DMS53 (cell line): ENCODE measurements at places on chromosomes 12 and 14.

DNA sequence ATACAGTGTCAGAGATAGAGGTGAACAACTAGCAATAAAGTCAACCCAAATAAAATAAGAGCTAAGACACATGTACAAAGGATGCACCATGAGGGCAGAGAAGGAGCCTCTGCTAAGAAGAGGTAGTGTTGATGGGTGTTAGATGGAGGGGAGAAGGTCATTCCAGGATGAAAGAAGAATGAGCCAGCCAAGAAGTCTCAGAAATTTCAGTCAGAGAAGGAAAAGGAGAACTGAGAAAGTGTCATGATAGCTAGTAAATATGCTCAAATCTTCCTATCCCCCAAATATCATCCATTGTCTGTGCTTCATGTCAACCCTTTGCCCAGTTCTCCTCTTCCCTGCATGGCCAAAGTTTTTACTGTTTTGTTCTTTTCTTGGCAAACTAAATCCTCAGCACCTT lies 225.2 kb upstream of the BTG1 start:
- DNase-seq: no peak

- no peak for DNase-seq
Measured at GRCh38 chr12:76106631-76107030, 22.1 kb upstream of the NAP1L1 start.

- no peak for DNase-seq
Measured at GRCh38 chr12:55845785-55846496, 3.2 kb upstream of the MMP19 start.

DNA sequence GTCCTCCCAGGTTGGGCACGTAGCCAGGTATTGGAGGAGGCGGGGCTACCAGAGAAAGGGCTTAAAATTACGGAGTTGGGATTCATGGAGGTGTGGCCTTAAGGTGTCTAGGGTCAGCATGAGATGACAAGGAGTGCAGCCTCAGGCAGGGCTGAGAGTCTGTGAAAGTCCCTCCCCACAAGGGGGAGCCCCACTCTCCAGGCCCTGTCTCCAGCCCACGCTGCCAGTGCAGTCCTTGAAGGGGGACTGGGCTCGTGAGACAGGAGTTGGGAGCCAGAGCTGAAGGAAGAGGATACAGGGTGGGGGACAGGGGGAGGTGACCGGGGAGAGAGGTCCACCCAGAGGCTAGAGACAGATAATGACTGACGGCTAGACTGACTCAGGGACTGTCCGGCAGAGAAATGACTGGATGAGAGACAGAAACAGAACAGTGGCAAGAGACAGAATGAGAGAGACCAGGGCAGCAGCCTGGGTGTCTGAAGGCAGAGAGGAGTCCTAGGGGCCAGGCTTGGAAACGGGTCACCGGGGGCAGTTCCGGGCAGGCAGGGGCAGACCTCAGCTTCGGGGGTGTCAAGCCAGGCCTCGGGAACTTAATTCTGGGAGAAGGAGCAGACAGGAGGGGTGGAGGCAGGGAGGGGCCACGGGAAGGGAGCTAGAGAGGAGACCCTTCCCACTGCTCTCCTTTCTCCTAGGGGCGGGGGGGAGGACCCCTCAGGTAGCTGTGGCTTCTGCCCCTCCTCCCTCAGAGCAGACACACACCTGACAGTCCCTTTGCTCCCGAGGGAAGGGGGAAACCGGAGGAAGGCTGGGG lies 970 bp downstream of the CDH24 start:
- no peak for DNase-seq

GRCh38 chr14:68239988-68240771 lies 420.6 kb downstream of the RAD51B start:
- peak; percentile 8 for DNase-seq

DNA sequence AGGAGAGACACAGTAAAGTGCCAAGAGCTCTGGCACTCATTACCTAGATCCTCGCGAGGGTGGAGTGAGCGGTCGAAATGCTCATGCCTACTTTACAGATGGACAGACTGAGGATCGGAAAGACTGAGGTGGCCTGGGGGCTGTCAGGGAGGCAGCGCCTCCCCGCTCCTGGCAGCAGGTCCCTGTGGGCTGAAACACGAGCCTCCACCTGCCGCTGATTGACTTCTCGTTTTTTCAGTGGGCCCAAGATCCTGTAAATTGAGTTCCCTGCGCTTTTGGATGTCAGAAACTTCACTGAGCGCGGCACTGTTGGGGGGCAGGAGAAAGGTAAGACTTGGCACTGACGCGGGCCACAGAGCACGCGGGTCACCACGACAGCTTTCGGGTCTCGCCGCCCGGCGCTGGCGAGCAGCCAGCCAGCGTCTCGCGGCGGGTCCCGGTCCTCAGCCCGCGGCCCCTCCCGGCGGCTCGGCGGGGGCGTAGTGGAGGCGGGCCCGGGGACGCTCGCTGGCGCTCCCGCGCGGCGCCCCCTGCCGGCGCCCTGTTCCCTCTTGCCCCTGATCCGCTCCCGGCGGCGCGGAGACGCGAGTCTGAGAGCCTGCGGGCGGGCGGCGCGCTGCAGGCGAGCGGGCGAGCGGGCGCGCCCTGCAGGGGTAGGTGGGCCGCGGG lies 552 bp upstream of the SCN8A start:
- DNase-seq: peak; percentile 93

GRCh38 chr14:24576771-24577170 lies 721 bp upstream of the CTSG start:
- no peak for DNase-seq

DNA sequence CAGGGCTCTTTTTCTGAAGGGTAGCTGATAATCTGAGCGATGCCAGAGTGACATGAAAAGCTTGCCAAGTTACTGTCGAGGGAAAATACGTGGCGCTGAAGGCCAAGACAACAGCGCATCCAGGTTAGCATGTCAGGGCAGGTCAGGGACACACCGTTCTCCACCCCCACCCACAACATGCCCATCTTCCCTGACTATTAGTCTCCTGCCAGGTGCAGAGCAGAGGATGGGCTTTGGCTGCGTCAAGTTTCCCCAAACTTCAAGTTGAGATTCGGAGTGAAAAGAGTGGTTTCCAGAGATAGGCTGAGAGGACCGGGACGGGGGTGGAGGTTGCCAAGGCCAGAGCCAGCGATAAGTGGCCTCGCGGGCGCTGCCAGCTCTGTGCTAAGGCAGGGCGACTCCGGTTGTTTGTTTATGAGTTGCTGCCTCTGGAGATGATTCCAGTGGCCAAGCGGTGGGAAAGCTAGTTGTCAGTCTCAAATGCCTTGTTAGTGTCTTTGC lies 1.7 kb downstream of the TRHDE start:
- peak; percentile 66 for DNase-seq

DNA sequence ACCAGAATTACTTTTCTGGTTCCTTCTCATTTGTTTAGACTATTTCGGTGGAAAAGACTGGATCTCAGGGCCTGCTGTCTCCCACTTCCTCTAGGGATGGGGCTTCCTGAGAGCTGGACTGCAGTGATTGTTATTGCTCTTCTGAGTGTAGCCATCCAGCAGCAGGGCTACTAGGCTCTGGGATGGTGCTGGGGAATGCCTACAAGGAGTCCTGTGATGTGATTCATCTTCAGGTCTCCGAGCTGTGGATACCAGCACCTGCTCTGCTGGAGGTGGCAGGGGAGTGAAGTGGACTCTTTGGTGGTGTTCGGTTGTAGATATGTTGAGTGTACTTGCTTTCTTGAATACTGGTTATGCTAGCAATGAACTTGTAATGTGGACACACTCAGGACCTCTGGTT lies 42.7 kb downstream of the AEBP2 start:
- no peak for DNase-seq
